ENCODE measurements at places on chromosomes 1 and 21.

- no peak for DNase-seq
Observed at GRCh38 chr1:162672622-162673260, 40.5 kb downstream of the DDR2 start.

DNA sequence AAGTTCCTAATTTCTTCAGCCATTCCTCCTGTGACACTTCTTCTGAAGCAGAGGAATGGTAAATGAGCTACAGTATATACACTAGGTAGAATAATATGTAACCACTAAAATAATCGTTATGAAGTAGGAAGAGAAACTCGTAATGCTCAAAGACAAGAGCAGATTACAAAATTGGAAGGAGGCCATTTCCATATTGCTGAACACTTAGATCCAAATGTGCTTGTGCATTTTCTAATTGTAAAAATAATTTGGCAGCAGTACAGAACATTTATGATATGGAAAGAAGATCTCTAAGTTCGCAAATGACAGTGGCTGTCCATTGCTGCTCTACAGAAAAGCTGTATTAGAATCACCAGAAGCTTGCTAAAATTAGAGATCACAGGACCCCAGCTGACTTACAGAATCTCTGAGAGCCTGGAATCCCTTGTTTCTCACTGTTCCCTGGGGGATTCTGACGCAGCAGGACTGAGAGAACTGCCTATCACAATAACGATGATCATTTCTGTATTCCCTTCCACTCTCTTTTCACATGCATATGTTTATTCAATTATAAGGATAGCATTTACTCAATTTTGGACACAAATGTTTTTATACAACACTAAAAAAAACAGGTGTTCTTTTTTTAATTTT lies 242.1 kb downstream of the OMA1 start:
- no peak for DNase-seq

DNA sequence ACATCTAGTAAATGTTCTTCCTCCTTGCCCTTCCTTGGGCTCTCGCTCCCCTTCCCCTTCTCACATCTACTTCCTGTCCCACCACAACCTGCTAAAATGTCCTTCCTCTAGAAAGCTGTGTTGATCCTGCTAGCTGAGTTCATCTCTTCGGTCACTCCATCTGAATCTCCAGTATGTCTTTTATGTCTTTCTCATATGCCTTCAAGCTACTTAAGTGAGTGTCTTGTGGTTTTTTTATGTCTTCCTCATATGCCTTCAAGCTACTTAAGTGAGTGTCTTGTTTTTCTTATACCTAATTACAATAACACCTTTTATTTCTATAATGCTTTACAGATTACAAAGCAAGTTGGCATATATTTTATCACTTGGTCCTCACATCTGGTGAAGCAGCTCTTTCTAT lies 33.9 kb downstream of the CSF1 start:
- no peak for DNase-seq

GRCh38 chr1:206541236-206541833 lies 34.0 kb downstream of the RASSF5 start:
- DNase-seq: no peak

DNA sequence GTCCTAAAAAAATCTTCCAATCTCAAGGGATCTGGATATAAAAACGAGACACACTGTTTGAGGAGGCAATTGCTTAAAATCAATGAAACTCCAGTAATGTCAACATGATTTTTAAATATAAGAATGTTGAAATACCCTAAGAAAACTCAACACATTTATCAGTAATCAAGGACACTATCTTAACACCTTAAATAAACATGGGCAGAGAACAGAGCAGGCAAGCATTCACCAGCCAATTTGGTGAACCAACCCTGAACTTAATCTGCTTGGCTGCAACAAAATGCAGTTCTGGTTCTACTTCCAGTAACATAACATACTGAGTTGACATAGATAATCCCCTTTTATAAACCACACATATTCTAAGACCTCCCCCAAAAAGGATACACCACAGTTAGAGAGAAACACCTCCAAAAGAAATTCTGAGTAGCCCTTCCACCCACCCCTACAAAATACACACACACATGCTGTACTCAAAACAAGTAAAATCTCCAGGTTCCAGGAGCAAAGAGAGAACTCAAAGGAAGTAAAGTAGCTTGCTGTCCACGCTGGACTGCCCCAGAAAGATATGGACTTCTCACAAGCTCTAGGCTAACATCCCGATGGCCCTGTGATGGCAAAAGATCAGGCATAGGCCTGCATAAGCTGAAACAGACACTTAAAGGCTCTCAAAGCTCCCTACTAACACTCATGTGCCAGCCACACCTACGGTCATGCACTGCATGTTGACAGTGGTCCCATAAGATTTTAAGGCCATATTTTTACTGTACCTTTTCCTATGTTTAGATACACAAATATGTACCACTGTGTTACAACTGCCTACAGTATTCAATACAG lies 30.5 kb downstream of the TP53BP2 start:
- DNase-seq: no peak

DNA sequence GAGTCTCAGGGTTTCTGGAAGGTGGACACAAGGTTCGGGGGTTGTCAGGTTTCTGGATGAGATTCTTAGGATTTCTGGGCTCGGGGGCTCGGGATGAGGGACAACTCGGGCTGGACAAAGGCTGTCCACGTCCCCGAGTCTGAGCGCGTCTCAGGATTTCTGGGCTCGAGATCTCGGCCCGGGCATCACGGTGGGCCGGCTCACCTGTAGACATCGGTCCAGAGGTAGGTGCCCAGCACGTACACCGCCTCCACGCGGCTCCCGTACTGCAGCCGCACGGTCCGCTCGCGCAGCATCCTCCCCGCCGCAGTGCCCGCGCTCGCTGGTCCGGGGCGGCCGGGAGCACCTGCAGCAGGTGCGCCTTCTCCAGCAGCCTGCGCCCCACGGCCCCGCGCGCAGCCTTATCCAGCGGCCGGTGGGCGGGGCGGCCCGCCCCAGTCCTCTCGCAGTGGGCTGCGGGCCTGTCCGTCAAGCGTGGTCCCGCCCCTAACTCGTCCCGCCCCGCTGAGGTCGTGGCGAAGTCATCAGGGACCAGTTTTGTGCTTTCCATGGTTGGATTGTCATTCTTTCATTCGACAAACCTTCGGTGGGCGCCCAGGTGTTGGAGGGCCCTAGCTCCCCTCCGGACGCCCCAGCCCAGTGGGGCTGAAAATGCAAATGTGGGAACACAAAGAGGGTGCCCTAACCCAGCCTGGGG lies at the start of gene PADI2:
PADI2 (minus strand) TSS at position 376 of the 697 bp plus-strand sequence; CDS start at position 296, 80 bp downstream.
- DNase-seq: no peak

DNA sequence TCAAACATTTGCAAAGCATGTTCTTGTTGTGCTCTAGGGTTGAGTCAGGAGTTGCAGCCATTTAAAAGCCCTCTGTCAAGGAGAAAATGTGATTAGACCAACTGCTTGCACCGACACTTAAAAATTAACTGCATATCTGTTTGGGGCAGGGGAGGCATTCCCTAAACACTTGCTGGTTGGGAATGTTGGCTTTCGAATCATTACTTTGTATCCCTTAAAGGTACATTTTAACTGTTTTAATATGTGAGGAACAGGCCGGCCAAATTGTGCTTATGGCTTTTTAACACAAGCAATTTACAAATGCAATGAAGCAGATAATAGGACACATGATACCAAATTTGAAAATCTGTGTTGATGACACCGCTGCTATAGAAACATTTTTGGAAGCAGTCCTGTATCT lies 159.1 kb downstream of the LHX8 start:
- DNase-seq: no peak

GRCh38 chr1:240491796-240492195 lies 120.2 kb downstream of the GREM2 start:
- DNase-seq: no peak

All from activated CD8-positive, alpha-beta memory T cell treated with anti-CD3 and anti-CD28 coated beads for 1 hour (primary cell).